Suprapubic skin (tissue), 4 donors: ENCODE measurements at places on chromosomes 16 and 17. TPM values are rescaled to one million over a fixed set of nuclear protein-coding genes. Genes with fewer than 3 reads are reported as not detected.

The ASB16 gene
- not detected for total RNA-seq

The CSNK1D gene
- 63.0 TPM for total RNA-seq

DNA sequence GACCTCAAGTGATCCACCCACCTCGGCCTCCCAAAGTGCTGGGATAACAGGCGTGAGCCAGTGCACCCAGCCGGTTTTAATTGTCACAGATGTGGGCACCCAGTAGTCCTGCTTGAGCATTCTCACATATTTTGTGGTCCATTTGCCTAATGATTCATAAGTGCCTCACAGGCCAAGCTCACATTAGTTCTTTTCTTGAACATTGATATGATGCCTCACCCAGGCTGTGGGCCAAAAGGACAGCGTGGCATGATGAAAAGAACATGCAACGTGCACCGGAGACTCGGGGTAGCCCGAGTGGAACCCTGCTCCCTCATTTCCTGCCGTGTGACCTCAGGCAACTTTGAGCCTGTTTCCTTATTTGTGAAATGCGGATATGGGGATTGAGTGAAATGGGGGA lies 181.9 kb downstream of the SNX29 start:
- DNase-seq = no peak

DNA sequence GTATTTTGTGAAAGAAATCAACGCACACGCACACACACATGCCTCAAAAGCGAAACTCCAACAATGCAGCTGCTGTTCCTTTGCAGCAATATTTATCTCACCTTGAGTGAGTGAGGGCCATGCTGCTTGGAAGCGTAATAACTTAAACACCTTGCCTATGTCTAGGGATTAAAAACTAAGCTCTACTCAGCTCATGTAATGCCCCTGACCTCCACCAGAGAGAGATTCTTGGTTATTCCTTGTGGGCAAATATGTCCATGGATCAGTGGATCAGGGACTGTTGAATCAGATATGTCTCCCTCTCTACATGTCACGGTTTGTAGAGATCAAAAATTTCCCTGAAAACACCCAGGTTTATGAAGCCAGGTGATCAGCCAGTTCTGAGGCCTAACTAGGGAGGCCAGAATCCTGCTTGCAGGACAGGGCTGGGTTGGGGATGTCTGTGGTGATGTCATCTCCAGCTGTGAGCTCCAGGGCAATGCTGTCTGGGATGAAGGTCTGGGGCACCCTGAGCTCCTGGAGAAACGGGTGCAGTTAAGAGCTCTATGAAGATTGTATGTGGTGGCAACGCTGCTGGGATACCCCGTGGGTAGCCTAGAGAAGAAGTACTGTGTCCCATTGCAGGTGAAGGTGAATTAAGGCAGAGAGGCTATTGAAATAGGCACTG lies 149.4 kb downstream of the KCNJ12 start:
- no peak for DNase-seq

GRCh38 chr16:89135971-89136765 lies 35.4 kb upstream of the CDH15 start:
- DNase-seq = no peak

GRCh38 chr17:33966410-33967059 lies 288.6 kb upstream of the CCL2 start:
- DNase-seq = no peak

GRCh38 chr16:88908307-88908706 lies 41.8 kb upstream of the PABPN1L start:
- DNase-seq = no peak

- no peak for DNase-seq
Observed at GRCh38 chr16:88969361-88969831, 7.6 kb downstream of the CBFA2T3 start.
